ENCODE measurements at places on chromosomes 5 and 9.

- no peak for DNase-seq
Observed at GRCh38 chr5:64457846-64458245, 48.0 kb upstream of the RGS7BP start.

DNA sequence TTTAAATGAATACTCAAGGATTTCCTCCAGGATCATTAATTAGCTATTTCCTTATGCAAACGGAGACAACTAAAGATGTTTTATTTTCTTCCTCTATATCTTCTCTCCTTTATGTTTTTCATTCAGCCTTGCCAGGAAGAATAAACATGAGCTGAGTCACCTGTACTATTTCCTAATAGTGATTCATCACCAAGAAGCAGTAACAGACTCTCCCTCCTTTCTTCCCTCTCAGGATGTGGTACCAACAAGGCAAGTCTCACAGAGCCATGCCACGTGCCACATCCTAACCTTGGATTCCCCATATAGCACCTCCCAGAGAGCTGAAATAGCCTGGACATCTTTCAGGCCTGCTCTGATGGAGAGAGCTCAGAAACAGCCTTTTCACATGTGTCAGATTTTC, 758.6 kb upstream of the DMAC1 start:
- no peak for DNase-seq

DNA sequence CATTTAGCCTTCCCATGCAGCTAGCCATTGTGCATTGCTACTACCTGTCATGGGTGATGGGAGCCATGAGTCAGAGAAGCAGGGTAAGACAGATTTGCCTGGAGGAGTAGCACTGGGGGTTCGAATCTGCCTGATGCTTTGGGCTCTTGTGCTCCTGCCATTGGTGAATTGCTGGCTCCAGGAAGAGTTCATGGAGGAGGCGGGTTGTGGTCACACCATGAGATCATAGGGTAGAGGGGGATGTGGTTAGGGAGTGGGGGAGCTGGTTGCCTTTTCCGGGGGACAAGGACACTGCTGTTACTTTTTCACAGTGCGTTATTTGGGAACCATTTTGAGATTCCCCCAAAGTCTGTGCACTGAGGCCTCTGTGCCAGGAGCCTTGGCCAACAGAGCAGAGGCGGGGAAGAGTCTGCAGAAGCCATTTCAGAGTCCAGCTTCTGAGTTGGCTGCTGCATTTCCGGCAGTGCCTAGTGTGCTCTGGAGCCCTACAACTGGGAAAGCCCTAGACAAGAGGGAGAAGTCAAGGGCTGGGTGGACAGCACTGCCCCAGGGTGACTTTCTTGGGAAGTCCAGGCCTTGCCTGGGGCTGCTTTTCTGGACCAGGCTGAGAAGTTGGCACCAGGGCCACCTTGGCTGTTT, 6.2 kb downstream of the ANGPTL2 start:
- DNase-seq = no peak

DNA sequence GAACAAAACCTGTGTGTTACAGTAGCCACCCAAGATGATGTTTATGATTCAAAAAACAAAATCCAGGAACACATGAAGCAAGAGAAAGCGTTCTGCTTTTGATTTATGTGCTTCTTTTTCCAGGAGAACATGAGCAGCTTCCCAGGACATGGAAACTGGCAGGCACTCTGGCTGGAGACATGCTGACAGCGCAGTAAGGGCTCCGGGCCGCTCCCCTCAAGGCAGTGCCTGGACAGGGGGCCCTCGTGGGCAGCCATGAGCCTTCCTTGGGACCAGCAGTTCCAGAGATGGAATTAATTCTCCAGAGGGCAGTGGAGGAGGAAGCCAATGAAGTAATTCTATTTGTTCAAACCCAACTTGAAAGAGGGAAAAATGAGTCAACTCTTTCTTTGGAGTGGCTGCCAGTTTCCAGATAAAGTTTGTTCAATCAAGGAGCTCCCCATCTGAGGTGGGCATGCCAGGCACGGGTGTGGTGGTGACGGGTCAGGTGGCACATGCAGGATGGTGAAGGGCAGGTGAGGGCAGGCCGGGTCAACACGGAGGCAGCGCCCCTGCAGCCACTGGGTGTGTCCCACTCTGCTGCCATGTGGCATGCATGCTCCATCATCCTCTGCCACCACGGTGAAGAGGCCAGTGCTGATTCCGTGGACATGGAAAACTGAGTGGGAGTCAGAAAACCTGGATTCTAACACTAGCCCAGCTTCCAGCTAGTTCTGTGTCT, 83.8 kb downstream of the OTULIN start:
- no peak for DNase-seq

GRCh38 chr9:3939820-3940219, 360.0 kb downstream of the GLIS3 start:
- DNase-seq = no peak

GRCh38 chr5:122332599-122333555, 20.8 kb downstream of the SNCAIP start:
- DNase-seq = no peak

GRCh38 chr5:167489202-167489601, 802.2 kb upstream of the WWC1 start:
- no peak for DNase-seq

DNA sequence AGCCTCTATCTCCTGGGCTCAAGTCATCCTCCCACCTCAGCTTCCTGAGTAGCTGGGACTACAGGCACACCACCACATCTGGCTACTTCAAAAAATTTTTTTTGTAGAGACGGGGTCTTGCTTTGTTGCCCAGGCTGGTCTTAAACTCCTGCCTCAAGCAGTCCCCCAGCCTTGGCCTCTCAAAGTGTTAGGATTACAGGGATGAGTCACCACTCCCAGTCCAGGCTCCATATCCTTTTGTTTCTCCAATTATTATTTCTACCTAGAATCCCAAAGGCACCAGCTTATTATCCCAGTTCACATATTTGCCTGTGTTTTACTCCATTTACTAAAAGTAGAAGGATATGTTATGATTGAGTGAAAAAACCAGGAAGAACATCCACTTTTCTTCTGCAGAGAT, 84.9 kb downstream of the TEK start:
- DNase-seq = no peak
